ENCODE measurements at places on chromosomes 6 and 20.

DNA sequence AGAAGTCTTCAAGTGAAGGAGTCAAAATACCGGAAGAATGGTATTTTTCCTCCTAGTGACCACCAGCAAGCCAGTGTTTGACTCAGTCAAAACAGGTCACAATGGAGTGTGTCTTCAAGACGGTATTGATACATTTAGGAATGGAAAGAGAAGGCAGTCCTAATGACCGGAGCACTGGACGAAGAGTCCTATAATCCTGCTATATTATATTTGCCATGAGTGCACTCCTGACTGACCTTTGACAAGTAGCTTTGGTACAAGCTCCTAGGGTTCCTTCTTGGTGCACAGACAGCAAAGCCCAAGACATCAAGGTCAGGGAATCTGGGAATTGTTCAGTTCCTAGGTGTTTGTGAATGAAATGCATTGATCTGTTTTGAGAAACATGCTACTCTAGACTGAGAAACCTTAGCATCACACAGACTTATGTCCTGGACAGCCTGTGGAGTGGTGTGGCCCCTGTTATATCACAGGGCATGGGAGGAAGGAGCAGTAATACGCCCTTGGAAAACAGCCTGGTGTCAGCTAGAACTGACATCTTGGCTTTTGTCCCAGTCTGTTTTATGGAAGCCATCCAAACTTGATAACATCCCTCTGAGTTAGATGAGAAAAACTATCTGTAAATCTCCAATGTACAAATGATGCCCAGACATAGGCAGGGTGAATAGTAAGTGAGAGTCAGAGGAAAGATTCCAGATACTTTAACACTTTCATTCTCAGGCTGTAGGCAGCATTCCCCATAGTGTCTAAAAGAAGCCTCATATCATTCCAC, 18.5 kb downstream of the NOX3 start:
- no peak for DNase-seq

GRCh38 chr6:134849920-134850447, 99.9 kb downstream of the ALDH8A1 start:
- no peak for DNase-seq

DNA sequence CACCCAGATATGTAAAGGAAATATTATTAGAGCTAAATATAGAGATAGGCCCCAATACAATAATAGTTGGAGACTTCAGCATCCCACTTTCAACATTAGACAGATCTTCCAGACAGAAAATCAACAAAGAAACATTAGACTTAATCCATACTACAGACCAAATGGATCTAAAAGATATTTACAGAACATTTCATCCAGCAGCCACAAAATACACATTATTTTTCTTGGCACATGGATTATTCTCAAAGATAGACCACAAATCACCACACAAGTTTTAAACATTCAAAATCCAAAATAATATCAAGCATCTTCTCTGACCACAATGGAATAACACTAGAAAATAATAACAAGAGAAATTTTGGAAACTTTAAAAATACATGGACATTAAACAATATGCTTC, 1159.1 kb upstream of the CITED2 start:
- no peak for DNase-seq

DNA sequence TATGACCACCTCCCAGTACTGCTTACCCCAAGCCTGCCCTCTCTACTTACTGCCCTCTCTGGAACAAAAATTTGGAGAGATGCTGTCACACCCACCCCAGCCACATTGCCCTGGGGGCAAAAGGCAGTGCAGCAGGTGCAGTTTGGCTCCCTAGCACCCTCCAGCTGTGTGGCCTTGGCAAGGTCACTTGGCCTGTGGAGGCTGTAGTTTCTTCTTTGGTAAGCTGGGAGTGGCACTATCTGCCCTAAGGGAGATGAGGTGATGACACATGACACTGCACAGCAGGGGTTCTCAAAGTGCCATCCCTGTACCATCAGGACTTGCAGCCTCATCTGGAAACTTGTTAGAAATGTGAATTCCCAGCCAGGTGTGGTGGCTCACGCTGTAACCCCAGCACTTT, 44.8 kb downstream of the TAF8 start:
- no peak for DNase-seq

GRCh38 chr6:26607434-26608230, 10.9 kb downstream of the ABT1 start:
- peak; percentile 59 for DNase-seq

DNA sequence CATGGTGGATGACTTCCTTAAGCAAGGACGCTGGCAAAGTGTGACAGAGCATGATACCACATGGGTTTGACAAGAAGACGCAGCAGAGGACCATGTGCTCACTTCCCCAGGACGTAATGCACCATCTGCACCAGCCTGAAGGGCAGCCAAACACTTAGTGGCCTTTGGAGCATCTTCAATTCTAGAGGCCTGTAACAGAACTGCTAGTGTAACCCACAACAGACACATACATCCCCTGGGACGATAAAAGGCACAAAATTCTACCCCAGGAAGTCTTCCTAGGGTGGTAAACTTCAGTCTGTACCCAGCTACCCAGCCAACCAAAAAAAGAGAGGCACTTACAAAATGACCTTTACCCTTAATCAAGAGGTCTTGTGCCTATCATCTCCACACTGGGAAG, 9.2 kb upstream of the CPNE1 start:
- DNase-seq: no peak

GRCh38 chr6:102950967-102951366, 1557.5 kb downstream of the GRIK2 start:
- no peak for DNase-seq

DNA sequence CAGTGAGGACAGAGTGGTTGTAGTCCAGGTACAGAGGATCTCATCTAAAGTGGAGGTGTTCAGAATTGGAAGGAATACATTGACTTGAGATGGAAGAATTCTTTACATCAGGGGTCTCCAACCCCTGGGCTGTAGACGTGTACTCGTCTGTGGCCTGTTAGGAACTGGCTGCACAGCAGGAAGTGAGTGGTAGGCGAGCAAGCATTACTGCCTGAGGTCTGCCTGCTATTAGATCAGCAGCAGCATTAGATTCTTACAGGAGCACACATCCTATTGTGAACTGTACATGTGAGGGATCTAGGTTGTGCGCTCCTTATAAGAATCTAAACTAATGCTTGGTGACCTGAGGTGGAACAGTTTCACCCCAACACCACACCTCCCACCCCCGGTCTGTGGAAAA, 121.1 kb downstream of the CDKAL1 start:
- DNase-seq: no peak
